T-helper 2 cell (primary cell): ENCODE measurements at places on chromosomes 5 and 9.

GRCh38 chr5:165999693-166000320 is 2291.6 kb upstream of the WWC1 start:
- DNase-seq, result no peak

- no peak for DNase-seq
These were observed 80.6 kb upstream of the POU5F2 start for GRCh38 chr5:93821891-93822415.

DNA sequence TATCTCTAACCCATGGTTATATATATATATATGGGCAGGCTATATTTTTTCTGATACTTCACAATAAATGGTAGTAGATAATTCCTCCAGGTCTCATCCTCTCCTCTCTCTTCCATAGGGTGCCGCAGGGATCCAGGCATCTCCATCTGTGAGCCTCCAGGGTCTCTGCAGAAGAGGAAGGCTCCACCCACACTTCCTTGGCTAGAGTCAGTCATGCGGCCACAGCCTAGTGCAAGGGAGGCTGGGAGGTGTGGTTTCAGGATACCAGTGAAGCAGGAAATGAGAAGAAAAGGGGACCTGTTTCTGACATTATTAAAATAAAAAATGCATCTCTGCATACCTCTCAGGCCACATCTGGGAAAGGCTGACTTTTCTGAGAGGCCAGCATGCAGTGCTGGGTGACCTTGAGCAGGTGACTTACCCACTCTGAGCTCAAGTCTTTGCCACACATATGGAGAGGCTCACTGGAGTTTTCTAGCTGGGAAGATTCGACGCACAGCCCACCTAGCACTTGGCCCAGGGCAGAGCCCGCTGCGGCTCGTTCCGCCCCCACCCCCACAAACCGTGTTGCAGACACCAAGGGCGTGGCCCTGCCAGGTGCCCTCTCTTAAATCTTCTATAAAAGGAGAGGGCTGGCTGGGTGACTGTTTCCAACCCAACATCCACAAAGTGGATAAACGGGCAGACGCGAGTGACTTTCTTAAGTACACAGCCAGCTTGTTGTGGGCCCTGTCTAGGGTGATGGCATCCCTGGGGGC is 47.9 kb downstream of the OLFM1 start:
- DNase-seq, result no peak

DNA sequence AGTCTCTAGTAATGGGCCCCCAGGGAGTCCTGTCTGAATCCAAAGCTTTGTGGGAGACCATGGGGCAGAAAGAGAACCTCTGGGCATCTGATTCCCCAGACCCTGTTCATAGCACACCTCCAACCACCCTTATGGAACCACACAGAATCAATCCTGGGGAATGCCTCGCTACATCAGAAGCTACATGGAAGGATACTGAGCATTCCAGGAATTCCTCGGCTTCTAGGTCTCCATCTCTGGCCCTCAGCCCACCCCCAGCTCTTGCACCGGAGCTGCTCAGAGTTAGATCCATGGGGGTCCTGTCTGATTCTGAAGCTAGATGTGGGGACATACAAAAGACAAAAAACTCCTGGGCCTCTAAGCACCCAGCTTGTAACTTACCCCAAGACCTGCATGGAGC is 28.4 kb downstream of the VCP start:
- DNase-seq, result no peak

GRCh38 chr9:115126404-115126803 is 8.4 kb upstream of the TNC start:
- no peak for DNase-seq

- DNase-seq, result no peak
These were observed 73.3 kb upstream of the HMHB1 start for GRCh38 chr5:143738417-143739401.

GRCh38 chr5:67244345-67244793 is 47.8 kb upstream of the CD180 start:
- DNase-seq, result no peak

GRCh38 chr5:68325065-68325580 is 109.6 kb downstream of the PIK3R1 start:
- DNase-seq, result no peak

GRCh38 chr9:129021091-129021490 is 7.0 kb downstream of the SH3GLB2 start:
- no peak for DNase-seq

GRCh38 chr5:152704286-152704685 is 299.2 kb upstream of the NMUR2 start:
- no peak for DNase-seq

DNA sequence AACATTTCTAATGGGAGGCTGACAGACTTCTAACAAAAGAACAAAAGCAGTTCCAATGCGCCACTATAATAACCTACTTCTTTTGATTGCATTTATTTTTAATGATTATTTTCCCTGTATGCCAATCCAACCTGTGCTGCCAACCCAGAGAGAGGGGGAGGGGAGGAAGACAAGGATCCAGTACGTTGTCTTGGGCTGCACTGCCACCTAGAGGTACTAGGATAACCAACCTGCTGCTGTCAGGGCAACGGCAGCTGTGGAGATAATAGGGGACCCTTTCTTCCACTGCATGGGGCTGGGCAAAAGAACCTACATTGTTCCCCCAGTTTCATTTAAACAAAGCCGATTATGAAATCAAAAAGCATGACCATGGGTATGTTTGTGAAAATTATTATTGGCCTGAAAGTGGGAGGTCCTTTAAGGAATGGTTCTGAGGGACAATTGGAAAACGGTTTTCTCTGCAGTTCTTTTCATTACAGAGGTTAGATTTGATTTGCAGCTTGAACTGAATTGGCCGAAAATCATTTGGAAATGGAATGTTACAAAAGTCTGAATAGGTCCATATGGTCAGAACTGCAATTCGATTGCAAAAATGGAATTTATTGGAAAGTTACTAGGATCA is 101.3 kb downstream of the RASEF start:
- no peak for DNase-seq

DNA sequence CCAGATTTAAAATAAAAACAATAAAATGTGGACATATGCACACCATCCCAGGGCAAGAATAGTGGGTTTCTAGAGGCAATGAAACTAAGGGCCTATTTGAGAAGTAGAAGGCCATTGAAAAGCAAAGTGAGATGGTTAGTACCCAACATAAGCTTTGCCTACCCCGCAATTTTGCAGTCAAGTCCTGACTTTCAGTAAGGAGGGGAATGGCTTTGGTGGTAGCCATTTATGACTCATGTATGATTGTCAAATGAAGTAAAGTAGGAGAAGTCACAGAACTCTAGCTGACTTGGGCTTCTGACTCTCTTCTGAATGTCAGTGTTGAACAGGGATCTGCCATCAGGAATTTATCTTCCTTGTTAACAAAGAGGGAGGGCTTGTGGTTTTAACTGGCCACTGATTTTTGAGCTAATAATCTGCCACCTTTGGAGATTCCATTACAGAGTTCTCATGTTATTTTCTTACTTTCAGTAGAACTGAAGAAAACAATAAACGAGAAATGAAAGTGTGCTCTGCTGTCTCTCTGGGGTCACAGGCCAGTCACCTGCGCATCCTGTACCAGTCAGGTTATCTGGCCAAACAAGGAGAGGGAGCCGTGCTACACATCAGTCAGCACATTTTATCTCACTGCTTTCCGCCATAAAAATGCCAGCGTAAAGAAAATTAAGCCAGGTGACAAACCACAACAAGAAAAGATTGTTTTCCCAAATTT is 14.3 kb upstream of the SNCAIP start:
- DNase-seq, result no peak

- DNase-seq, result no peak
These were observed 31.1 kb downstream of the UBE2D2 start for GRCh38 chr5:139592289-139592688.

DNA sequence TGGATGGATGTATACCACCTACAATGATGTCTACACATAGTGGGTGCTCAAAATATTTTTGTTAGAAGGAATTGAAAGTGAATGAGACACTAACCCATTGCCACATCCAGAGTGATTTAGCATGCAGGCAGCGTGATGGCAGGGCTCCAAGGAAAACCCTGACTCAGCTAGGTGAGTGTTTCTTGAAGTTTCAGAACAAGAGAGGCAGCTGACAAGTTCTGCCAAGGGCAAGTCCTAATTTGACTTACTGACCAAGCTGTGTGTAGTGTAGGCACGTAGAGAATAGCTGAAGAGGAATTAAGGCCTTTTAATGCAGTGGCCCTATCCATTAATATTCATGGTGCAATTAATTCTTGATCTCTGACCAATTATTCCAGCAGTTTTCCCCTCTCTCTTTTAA is 107.8 kb upstream of the ATP10B start:
- no peak for DNase-seq

DNA sequence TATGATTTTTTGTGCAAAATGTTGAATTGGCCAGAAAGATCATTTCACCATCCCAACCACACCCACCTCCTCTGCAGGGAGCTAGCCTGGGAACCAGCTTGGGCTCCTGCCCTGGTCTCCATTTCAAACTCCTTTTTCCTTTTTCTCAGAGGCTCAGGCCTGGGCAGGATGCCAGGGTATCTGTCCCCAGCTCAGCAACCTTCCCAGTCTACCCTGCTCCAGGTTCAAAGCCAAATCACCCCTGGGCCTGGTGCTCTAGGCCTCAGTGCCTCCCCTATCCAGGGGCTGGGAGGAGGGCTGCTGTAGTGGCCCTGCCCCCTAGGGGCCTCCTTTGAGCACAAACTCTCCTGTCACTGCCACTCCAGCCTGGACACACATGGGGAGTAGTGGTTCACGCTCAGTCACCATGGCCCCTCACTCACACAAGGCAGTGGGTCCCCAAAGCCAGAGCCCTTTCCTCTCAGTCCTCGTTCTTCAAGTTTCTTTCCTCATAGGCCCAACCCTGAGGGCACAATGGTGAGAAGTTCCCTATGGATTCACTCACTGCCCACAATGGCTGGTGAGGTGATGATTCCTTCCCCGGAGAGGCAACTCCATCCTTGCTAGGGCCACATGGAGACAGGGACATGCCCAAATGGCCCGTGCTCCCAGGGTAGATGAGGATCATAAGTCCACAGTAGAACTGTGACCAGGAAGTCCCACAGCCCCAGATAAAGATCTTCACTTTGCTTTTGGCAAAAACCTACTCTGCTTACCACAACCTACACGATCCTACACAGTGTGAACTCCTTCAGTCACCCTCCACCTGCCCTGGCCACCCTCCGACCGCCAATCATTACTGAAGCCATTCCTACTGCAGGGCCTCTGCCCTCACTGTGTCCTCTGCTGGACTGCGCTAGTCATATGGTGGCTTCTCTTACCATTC is 1.6 kb upstream of the ST6GALNAC4 start:
- DNase-seq, result no peak

DNA sequence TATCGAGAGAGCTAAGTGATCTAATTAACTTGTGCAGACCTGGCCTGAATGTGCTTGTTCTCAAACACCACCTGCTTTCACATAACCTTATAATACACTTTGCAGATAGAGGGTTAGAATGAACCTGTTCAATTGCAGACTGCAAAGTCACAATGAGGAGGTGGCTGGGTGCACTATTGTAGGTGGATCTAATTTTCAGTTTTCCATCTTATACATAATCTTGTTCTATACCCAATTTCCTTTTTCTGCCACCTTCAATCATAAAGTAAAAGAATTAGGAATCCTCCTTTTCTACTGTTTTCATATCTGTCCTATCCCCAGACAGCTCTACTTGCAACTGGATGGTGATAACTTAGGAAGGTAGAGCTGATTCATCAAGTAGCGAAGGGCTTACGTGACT is 68.8 kb upstream of the APC start:
- no peak for DNase-seq

DNA sequence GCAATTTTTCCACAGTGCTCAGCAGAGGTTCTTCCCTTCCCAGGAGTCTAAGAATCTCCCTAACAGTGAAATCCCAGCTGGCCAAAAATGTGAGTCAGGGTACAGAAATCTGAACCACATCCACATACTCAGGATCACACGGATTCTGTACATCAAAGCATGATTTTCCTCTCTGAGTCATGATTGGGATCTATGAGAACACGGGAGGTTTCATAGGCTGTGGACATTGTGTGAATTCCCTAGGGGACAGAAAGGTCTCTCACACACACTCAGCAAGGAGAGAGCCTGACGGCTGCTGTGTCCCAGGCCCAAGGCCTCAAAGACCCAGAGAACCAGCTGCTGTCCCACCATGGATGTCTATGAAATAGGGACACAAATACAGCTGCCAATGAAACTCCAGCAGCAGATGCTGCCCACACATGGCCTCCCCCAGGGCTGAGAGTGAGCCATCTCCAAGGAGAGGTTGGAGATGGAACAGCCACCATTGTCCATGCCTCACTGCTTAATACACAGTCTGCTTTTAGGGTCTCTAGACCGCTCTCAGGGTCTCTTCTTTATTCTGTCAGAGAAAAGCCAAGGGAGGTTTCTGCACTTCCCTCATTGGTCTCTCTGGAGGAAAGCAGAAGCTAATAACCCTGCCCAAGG is 102.7 kb downstream of the ADAMTS12 start:
- no peak for DNase-seq

DNA sequence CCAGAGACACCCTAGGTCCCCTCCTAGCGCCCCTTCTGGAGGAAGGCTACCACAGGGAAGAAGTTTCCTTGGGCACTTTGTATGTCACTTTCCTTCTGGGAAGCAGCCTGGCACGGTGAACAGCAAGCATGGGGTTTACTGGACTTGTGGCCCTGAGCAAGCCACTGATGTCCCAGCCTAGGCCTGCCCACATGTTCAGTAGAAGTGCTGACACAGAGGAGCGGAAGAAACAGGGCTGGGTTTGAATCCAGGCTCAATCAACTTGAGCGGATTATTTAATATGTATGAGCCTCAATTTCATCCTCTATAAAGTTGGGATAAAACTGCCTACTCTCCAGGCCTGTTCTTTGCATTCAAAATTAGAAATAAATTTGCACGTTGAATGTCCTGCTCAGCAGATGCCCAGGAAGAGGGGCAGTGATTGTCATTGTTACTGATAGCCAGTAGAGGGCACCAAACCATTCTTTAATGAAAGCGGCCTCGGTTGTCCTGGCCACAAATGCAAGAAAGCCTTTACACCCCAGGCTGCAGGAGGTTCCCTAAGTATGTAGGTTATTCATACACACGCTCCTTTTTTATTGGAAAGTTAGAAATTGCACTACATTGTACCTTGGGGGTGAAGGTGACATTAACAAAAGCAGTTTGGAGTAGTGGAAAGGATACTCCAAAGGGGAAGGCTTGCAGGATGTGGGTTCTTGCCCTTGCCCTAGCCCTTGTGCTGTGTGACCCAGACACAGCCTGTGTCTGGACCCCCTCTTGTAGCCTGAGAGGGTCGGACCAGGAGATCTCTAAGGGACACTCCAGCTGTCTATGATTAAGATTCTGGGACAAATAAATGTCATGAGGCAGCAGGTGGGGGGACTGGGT is 13.4 kb upstream of the XPA start:
- peak; percentile 12 for DNase-seq

DNA sequence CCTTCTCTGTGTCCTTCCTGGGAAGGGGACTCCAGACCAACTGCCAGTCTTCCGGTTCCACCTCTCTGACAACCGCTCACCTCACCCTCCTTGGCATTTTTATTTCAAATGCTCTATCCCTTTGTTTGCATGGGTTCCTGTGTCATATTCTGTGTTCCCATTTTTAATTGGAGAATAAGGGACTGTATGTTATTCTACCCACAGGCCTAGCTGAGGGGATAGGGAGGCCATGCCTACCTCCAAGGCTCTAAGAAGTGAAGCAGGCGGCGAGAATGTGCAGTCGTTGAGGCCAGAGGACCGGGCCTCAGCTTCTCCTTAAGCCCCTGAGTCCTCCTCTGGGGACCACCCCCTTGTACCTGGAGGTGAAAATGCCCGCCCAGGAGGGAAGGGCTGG is 936 bp upstream of the WDR5 start:
- DNase-seq, result no peak

- no peak for DNase-seq
These were observed 3.2 kb downstream of the STARD4 start for GRCh38 chr5:111509119-111509518.
